ENCODE measurements at places on chromosomes 7 and 10. TPM values are rescaled to one million over a fixed set of nuclear protein-coding genes. Genes with fewer than 3 reads are reported as not detected.

GRCh38 chr10:96556003-96556402 lies 30.8 kb downstream of the TM9SF3 start:
- DNase-seq, result no peak

GRCh38 chr7:45181286-45181960 lies 23.8 kb downstream of the RAMP3 start:
- peak; percentile 28 for DNase-seq

- no peak for DNase-seq
Measured at GRCh38 chr10:43872644-43873043, 224.0 kb upstream of the ZNF32 start.

- no peak for DNase-seq
Measured at GRCh38 chr10:116783011-116783655, 40.8 kb upstream of the HSPA12A start.

- no peak for DNase-seq
Measured at GRCh38 chr10:113540845-113541548, 11.9 kb upstream of the HABP2 start.

- no peak for DNase-seq
Measured at GRCh38 chr10:4867520-4868356, 41.7 kb downstream of the AKR1E2 start.

- DNase-seq, result peak; percentile 85
Measured at GRCh38 chr10:76523791-76524351, 1092.4 kb downstream of the LRMDA start.

GRCh38 chr7:133705596-133705995 lies 421.5 kb upstream of the LRGUK start:
- DNase-seq, result no peak

- DNase-seq, result no peak
Measured at GRCh38 chr7:2575733-2576340, 17.1 kb downstream of the IQCE start.

- DNase-seq, result no peak
Measured at GRCh38 chr7:78125884-78126283, 327.3 kb downstream of the PHTF2 start.

GRCh38 chr10:45064998-45065397 lies 64.3 kb downstream of the ZNF22 start:
- no peak for DNase-seq

GRCh38 chr10:20274571-20274970 lies 458.3 kb downstream of the PLXDC2 start:
- DNase-seq, result no peak

DNA sequence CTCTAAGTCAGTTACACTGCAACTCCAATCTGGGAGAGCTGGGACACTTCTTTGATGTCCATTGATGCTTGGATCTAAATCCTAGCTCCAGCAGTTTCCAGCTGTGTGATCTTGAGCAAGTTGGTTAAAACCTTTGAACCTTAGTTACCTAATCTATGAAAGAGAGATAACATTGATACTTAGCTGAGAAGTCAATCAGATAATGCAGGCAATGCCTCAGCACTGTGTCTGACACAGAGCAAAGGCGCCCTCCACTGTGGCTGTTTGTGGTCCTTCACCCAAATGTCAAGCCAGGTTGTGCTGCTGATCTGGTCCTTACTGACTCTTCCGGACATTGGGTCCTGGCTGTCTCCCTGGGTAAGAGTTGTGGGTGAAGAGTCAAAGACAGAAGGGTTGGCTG lies 20.2 kb downstream of the DNTT start:
- DNase-seq, result no peak

- DNase-seq, result peak; percentile 80
Measured at GRCh38 chr10:122051609-122052385, 62.8 kb downstream of the TACC2 start.

GRCh38 chr10:48358162-48358561 lies 51.7 kb downstream of the MAPK8 start:
- DNase-seq, result no peak

DNA sequence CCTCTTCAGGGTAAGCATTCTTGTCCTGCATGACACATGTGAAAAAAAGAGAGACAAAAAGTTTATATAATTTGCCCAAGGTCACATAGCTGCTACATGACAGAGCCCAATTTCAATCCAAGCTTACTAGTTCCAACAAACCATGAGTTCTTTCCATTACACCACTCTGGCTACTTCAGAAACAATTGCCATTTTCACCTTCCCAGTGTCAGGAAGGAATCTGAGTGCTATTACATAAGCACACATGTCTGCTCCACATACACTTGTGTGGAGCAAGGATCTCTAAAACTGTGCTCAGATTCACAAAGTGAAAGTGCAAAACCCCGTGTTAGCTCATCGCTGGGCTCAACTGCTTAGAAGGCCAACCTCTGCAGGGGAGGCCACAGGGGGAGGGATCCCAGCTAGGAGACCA lies 356.2 kb upstream of the NFE2L3 start:
- no peak for DNase-seq

DNA sequence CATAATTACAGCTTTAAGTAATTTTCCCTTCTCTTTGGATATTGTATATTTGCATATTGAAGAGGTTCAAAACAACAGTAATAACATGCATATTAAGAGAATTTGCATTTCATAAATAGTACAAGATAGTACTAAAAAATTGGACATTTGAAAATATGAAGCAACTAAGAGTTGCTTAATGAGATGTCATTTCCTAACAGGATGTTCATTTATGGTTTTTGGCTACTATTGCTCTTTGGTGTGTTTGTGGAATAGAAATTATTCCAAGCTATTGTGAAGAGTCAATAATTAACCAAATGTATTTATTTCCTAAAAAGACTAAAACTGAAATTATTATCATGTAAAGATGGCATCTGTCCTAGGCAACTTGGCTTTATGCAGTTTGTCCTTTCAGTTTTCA lies 4.1 kb upstream of the SGCE start:
- DNase-seq, result no peak

DNA sequence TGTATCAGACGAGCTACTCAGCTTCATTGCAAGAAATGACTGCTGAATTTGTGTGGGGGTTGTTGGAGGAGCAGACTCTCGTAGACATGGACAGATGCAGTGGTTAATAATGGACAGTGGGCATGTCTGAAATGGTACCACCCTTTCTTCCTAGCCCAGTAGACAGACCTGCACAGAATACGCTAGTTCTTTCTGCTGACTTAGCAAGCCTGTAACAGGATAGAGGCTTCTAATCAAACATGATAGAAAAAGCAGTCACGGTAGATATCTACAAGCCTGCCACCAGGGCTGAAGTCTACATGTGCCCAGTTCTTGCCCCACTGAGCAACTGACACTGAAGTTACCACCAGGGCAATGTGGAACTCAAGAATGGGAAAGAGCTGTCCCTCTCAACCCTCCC lies 188.0 kb downstream of the FANK1 start:
- DNase-seq, result no peak

DNA sequence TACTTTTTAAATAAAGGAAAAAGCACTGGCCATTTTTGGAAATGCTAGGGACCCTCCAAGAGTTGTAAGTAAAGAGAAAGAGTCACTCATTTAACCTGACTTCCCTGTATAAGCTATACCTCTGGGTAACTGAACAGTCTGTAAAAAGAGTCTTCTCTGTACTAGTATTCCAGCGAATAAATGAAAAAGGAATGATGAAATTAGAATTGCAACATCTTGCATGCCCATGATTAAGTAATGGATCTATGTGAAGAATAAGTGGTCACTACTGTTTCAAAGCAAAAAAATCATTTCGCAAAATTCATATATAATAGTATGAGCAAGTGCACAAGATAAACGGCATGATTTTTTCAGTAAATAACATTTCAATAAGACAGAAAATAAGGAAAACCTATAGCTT lies 116.8 kb downstream of the ZFAND4 start:
- DNase-seq, result no peak

- no peak for DNase-seq
Measured at GRCh38 chr7:155291045-155291530, 6.6 kb upstream of the INSIG1 start.

- DNase-seq, result no peak
Measured at GRCh38 chr7:7972128-7972527, 3.5 kb downstream of the GLCCI1 start.

- DNase-seq, result no peak
Measured at GRCh38 chr10:114655671-114656070, 2.4 kb downstream of the ABLIM1 start.

Gene KCND2
- 1.4 TPM for total RNA-seq

Gene CDHR3
- total RNA-seq, result 21.3 TPM

Gene NKX6-2
- not detected for total RNA-seq

Gene ACTR3C
- 2.9 TPM for total RNA-seq

Gene TMEM270
- not detected for total RNA-seq

Gene SMKR1
- total RNA-seq, result not detected

Gene MYH16
- total RNA-seq, result not detected

Gene FBXO24
- total RNA-seq, result not detected

Gene NME8
- total RNA-seq, result not detected

Gene AUTS2
- total RNA-seq, result 25.5 TPM

Gene FGF8
- not detected for total RNA-seq

Gene NEBL
- 1.3 TPM for total RNA-seq

Gene AOC1
- total RNA-seq, result not detected

Gene MALRD1
- total RNA-seq, result 4.6 TPM
